NCI-H187 (cell line): ENCODE measurements at places on chromosomes 13 and 19.

DNA sequence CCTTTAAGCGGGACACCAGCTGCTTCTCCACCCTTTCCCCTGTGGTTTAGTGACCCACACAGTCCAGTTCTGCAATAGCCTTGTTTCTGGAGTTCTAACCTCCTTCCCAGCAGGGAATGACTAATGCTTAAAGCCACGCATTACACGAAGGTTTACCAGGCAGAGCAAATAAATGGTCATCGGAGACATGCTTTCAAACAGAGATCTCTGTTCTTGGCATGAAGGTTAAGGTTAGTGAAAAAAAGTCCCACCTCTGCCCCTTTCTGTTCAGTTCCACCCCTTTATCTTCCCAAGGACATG is 25.3 kb upstream of the MEDAG start:
- no peak for DNase-seq

DNA sequence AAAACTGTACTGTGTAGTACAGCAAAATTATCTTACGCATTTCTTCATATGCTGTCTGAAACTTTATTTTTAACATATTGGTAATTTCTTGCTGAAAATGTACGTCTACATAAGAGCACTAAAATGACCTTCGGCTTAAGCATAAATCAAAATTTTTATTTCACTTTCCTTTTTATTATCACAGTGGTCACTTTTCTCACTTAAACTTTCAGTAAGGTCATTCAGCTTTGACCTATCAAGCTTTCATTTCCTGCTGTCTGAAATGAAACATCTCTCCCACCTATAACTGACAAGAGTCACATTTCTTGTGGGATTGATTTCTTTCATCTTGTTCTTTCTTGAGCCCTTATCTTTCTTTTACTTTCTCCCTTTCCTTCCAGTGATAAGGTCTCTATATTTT is 2212.7 kb upstream of the PCDH20 start:
- DNase-seq = no peak

DNA sequence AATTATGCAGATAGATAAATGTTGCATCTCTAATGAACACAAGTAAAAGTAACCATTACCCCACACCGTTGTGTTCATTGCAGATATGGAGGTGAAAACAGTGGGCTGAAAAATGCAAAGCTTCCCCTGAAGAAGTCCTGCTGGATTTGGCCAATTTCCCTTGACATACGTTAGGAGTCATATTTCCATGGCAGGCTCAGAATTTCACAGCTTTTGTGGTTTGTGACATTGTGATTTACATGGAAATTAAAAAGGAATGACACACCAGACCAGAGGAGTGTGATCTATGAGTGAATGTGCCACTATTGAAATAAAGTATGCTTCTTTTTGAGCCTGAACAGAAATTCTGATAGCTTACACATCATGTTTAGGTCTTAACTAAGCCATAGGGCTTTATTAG is 221.1 kb upstream of the TMTC4 start:
- DNase-seq = no peak

- DNase-seq = no peak
Measured at GRCh38 chr13:50197705-50198104, 182.5 kb downstream of the KCNRG start.

DNA sequence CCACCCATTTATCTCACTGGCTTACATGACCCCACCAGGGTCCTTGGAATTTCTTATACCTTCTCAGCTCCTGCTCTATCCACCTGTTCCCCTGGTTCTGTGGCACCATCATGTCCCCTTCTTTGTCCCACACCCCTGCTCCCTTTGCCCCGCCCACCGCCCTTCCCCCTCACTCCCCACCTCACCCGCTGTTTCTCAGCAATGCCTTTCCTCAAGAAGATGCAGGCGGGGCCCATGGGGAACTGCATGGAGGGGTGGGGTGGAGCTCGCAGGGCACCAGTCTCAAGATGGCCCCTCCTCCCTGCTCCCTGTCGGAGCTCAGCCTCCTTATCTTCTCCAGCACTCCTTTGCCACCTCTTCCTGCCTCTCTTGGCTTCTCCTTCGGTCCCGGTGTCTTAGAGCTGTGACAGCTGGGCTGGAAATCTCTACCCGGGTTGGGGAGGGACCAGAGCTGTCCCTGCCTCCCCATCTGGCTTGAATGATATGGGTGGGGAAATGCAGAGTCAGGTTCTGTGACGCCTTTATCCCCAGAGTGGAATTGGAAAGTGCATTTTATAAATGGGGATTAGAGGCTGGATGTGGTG is at the start of gene CABP5:
CABP5 (minus strand) TSS at position 405 of the 584 bp plus-strand sequence; CDS start at position 248, 157 bp downstream.
- DNase-seq = no peak

DNA sequence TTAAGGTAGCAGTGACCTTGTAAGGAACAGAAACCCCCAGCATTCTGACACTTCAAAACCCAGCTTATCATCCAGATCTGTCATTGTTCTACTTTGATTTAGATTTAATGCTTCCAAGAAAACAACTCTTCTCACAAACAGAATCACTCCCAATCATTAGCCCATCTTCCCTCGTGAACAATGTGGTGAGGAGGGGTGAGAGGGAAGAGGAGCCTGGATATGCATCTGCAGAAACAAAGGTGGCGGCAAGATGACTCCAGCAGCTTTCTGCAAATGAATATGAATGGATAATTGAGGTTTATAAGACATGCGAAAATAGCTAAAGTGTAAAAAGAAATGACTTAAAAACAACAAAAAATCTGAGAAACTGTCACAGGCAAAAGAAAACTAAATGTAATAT is 859.9 kb upstream of the SLC10A2 start:
- DNase-seq = no peak

DNA sequence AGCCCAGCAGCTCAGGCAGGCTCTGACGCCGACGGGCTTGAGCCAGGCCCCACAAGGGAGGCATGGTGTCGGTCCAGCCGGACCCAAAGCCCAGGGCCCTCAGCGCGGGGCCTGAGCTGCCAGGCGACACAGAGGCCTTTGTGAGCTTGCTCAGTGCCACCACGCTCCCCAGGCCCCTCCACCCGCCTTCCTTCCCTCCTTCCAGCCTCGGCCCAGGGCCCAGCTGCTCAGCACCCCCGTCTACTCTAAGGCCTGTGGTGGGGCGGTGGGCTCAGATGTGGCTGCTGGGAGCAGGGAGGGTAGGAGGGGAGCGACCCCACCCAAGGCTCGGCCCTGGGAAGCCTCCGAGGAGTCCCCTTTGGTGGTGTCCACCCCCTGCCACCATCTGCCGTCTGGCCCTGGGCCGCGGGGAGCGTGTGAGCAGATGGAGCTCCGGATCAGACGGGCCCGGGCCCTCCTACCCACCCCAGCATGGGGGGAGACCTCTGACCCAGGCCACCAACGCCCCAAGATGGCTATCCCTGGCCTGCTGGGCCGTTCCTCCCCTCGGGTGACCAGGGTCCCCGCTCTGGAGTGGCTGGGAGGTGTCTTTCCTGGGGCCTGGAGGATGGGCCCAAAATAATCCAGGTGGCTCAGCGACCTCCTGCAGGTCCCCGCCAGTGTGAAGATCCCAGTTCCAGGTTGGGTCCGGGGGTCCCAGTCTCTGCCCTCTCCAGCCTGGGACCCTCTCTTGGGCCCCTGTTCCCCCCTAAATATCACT is 7.8 kb downstream of the ZBTB7A start:
- DNase-seq = no peak
